ENCODE measurements at places on chromosomes 5 and 9.

DNA sequence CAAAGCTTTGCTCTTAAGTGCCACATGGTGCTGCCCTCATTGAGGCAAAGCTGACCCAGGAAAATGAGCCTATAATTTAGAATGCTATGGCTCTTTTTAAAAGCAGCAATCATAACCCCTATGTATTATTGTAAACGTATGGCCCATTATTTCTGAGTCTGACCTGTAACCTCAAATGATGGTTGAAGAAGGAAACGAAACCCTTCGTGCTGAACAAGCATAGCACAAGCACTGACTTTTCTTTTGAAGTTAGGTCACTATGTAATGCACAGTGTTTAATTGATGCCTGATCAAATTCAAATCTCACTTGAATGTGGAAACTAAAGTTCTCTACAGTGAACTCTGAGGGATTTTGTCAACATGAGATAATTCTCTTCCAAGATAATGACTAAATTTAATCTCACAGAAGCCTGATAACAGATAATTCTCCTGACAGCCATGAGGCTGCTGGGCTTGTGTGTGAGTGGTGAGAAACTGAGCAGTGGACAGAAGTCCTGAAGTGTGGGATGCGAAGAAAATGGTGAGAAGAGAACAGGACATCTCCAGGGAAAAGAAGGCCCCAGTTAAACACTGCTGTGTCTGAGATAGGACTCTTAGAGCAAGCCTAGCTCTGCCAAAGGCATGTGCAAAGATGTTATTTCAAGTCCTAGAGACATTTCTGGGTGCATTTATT, 226.9 kb downstream of the MAN2A1 start:
- no peak for DNase-seq

DNA sequence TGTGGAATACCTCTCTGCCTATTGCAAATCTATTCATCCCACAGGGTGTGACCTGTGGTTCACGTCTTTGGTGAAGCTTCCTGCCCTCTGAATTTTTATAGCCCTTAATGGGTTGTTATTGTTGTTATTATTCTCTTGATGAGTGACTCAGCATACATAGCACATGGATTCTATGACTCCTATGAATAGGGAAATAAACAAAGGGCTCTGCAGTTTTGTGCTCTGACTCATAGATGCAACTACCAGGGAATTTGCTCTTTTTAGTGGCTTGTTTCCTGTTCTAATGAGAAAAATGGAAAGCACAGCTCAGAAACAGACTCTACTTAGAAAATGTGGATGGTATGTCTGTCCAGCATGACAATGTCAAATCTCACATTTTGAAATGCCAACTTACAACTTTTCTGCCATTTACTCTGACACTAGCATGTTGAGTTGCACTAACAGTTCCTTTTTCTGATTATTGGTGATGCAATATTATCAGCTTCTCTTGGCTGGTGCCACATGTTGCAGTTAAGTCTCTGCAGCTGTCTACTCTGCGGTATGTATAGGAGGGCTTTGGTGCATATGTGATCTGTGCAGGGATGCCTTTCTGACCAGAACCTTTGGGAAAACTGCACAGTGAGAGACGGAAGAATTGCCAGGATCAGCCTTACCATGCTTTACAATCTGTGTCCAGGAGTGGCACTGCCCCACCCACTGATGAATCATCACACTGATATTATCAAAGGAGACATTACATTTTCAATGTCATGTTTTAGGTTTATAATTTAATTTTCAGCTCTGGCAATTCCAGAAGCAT, 996.4 kb upstream of the WWC1 start:
- DNase-seq = no peak

- DNase-seq = no peak
Observed at GRCh38 chr9:69178583-69179011, 4.5 kb downstream of the TJP2 start.

GRCh38 chr5:150305557-150305956, 2.9 kb upstream of the ARSI start:
- DNase-seq = no peak
